ENCODE measurements at places on chromosomes 7 and 10. TPM values are rescaled to one million over a fixed set of nuclear protein-coding genes. Genes with fewer than 3 reads are reported as not detected.

Gene CALN1
- not detected for polyA plus RNA-seq

Gene INSYN2A
- not detected for polyA plus RNA-seq

Gene MMD2
- polyA plus RNA-seq = not detected

Gene SEMA3A
- 0.08 TPM for polyA plus RNA-seq

Gene DMBT1
- polyA plus RNA-seq = 4.9 TPM

Gene OIT3
- not detected for polyA plus RNA-seq

Gene FAM25G
- polyA plus RNA-seq = not detected

Gene CALCR
- 0.10 TPM for polyA plus RNA-seq

Gene TMEM236
- 1.5 TPM for polyA plus RNA-seq

Gene EBLN1
- polyA plus RNA-seq = not detected

- DNase-seq = no peak
These were observed 91.2 kb downstream of the LSMEM1 start for GRCh38 chr7:112571852-112572607.

DNA sequence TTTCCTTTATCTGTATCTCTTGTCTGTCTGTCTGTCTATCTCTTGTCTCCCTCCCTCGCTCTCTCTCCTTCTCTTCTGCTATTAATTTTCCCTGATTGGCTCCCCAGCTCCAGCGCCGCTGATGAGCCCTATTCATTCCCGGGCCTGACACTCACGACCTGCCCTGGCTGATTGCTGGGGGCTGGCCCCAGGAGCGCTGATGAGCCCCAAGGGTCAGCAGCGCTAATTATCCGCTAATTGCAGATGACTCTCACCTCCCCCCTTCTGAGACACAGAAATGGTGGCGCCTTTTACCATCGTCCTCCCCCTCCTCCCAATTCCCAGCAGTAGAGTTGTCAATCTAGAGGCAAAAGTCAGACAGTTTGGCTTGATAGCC, 1.3 kb upstream of the GBX1 start:
- DNase-seq = no peak

DNA sequence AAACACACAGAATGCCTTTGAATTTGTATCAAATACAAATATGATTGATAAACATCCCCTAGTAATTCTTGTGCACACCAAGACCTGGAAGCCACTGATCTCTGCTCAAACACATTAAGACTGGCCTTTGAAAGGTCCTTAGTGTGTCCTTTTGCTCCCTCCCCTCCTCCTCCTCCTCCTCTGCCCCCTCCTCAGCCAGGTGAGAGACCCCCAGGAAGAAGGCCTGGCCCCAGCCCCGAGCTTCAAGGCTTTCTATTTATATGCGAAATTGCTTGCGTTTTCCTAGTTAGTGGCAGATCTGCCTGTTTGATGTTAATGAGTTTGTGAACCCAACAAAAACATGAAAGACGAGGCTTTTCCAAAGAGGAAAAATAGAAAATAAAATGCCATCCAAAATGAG, 63.6 kb upstream of the TCF7L2 start:
- no peak for DNase-seq

GRCh38 chr10:7649673-7650300, 17.0 kb downstream of the ITIH5 start:
- no peak for DNase-seq

DNA sequence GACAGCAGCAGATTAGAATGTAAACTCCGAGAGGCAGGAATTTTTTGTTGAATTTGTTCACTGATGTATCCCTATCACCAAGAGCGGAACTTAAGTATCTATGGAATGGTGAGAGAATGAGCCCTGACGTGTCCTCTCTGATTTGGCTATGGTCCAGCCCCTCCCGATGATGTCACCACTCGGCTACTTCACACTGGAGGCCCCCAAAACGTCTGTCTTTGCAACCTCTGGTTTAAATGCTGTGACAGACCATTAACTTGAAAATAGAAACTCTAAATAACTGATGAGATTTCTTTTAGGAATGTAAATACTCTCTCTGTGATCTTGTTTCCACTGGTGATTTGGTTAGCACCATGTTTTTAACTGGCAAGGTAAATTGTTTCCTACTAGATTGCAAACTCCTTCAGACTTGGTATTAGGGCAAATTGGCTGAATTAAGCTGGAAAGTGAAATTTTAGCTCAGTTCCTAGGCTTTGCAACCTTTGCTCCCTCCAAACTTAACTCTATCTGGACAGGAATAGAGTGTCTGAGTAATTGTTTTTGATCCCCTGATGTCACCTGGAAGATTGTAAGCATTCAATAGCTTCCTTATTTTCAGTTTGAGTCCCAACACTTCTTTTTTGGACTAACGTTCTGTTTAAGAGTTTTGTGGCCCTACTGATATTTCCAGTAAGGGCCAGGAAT, 19.1 kb downstream of the SLC16A12 start:
- peak; percentile 69 for DNase-seq

GRCh38 chr7:137880432-137880831, 33.7 kb upstream of the DGKI start:
- no peak for DNase-seq

GRCh38 chr10:37535459-37536246, 321.8 kb downstream of the ZNF248 start:
- DNase-seq = no peak

DNA sequence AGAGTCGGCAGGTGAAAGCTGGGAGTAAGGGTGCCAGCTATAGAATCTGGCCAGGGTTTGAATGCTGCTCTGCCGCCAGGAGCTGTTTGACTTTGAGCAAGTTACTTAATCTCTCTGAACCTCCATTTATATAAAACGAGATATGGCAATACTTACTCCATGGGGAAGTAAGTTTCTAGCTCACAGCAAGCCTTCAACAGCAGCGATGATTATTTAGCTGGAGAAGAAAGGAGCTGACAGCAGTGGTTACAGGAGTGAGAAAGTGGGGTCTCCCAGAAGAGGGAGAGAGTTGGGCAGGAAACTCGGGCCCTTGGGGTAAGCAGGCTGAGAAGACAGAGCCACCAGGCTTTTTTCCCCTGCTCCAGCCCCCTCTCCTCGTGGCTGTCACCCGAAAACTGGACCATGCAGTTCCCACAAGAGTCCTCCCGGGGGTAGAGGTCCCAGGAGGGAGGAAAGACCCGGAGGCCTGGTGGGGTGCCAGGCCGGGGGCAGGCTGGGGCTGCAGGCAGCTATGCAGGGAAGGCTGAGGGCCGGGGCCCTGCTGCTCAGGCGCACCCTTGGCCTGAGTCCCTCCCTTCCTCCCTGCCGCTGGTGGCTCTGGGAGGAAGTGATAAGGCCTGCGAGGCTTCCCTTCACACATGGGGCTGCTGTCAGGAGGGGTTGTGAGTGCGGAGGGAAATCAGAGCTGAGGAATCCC, 3.5 kb downstream of the NOS3 start:
- DNase-seq = no peak

- DNase-seq = no peak
These were observed 2.0 kb downstream of the CUL1 start for GRCh38 chr7:148700661-148701064.

DNA sequence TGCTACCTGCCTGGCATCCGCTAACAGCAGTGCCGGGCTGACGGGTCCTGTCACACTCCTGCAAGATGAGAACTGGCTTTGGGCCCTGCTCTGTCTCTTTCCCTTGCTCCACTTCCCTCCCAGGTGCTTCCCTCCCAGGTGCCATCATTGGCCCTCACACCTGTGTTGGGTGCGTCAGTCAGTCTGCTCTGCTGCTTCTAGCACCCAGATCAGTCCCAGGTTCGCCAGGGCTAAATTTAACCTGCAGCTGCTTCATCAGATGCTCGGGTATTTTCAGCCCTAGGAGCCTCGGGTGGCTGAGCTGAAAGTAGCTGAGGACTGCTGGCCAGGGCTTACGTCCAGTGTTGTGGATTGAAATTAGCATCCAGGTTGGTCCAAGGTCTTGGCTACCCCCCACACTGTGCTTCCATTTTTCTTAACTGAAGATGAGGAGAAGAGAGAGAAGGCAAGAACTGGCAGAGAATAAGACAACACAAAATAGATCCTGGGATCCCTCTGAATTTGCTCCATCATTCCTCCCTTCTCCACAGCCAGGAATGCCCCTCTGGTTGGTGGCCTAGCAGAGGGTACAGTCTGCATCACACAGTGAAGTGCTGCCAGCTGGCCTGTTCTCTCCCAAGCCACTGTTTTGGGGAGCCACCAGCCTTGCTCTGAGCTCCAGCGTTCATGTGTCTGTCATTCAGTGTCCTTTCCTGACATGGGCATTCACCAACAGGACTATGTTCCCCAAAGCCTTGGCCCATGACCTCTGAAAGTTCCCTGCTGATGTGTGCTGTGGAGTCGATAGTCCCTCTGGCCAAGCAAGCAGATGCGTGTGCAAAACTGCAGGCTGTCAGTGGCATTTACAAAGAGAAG, 65.9 kb upstream of the SYPL1 start:
- DNase-seq = no peak

DNA sequence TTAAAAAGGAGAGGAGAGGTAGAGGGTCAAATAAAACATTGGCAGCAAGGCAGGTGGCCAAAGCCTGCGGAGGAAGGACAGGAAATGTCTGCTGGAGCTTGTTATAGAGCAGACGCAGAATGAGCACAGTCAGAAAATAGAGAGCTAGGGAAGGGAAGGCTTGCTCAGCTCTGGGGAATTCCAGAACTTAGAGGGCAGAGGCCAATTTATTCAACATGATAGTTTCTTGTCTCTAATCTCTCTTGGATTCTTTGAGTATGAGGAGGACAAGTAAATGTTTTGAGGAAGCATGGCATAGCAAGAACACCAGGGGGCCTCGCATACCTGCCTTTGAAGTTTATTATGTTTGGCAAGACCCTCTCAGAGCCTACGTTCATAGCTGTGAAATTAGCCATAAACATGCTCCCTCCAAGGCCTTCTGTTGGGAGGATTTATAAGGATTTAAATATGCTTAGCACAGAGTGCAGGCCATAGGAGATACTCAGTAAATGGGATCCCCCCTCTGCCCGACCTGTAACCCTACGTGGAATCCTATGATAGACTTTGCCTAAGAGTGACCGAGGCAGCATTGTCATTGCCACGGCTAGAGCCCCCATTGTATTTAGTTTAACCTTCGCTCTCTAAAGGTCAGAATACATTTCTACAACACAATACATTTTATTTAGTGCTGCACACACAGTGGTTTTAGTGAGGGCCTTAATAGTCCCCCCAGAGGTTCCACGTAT, 293.9 kb downstream of the CCDC3 start:
- DNase-seq = no peak

- DNase-seq = no peak
These were observed 41.7 kb upstream of the NRF1 start for GRCh38 chr7:129569811-129570215.

GRCh38 chr7:2460188-2460587, 16.0 kb downstream of the GRIFIN start:
- no peak for DNase-seq

GRCh38 chr10:33664070-33664469, 329.6 kb upstream of the NRP1 start:
- no peak for DNase-seq

DNA sequence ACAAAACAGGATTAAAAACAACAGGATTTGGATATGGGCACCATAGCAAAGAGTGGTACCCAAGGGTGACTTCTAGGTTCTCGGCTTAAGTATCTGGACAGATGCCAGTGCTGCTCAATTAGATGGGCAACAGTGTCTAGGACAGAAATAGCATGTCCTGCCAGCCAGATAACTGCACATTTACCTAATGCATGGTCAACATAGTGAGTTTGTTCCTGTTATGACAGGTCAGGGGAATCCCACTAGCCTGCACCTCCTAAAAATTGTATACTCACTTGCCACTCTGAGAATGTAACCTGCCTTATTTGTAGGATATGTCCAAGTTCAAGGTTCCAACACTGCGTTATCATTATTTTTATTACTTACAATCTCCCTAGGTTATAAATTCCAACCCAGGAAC, 471.7 kb downstream of the GRM8 start:
- no peak for DNase-seq

- DNase-seq = no peak
These were observed 597.3 kb downstream of the CNTNAP2 start for GRCh38 chr7:146713934-146714333.

GRCh38 chr10:35226507-35226906, 99.9 kb downstream of the CREM start:
- no peak for DNase-seq

DNA sequence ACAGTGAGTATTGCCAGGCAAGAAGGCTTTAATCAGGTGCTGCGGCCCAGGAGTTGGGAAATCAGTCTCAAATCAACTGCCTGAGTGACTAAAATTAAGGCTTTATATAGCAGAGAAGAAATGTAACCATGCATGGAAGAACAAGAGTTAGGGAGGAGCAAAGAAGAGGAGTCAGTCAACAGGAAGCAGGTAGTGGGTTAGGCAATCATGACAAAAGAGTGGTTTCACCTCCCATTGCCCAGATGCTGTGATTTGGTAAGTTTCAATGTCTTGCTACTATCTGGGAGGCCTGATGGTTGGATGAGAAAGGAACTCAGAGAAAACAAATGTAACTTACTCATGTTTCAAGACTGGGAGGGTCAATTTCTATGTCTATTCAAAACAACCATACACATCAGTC, 998.3 kb downstream of the GATA3 start:
- DNase-seq = no peak

DNA sequence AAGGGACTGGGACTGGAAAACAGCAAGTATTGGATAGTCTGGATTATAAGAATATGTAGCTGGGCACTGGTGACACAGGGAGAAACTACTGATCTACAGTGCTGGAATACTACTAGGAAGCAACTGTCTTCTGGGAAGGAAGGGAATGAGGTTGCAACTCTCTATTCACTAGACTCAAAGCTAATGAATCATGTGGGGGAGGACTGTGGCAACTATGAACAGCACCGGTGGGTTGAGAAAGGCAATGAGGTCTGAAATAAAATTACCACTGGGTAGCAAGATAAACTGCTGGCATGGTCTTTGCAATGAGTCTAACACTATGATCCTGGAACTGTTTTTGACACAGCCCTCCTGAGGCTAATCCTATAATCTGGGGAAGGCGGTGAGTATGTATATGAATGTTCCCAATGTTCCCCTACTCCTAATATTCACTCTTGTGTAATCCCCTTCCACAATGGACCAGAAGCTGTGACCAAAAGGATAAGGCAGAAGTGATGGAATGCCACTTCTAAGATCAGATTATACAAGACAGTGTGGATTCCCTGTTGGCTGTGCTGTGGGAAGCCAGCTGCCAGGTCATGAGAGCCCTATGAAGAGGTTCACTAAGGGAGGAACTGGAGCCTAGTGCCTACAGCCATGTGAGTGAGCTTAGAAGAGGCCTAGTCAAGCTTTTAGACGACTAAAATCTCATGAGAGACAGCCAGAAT, 101.3 kb upstream of the DNAJB12 start:
- DNase-seq = no peak

DNA sequence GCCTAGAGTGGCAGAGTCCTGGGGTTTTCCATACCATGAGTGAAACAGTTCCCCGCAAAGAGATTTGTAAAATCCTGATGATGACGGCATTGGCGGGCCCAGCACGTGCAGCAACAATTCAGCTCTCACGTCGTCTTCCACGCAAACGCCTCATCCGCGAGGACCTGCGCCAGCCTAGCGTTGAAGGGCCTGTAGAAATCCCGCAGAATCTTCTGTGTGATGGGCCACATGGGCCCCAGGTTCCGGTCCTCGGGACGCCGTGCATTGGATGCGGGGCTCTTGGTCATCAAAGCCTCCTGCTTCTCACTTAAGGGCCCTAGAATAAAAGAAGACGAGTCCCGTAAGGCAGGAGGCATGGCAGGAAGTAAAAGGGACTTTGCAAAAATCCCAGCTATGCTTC, 83.4 kb downstream of the CHST15 start:
- no peak for DNase-seq

- DNase-seq = no peak
These were observed 69.7 kb upstream of the PLPP4 start for GRCh38 chr10:120387326-120387725.

- no peak for DNase-seq
These were observed 1.4 kb upstream of the ASNS start for GRCh38 chr7:97873606-97874005.

- DNase-seq = no peak
These were observed 30.6 kb upstream of the HNRNPH3 start for GRCh38 chr10:68301301-68301700.

- peak; percentile 67 for DNase-seq
These were observed 13.9 kb downstream of the GPER1 start for GRCh38 chr7:1101563-1102431.
